ENCODE measurements at places on chromosomes 2 and 18.

DNA sequence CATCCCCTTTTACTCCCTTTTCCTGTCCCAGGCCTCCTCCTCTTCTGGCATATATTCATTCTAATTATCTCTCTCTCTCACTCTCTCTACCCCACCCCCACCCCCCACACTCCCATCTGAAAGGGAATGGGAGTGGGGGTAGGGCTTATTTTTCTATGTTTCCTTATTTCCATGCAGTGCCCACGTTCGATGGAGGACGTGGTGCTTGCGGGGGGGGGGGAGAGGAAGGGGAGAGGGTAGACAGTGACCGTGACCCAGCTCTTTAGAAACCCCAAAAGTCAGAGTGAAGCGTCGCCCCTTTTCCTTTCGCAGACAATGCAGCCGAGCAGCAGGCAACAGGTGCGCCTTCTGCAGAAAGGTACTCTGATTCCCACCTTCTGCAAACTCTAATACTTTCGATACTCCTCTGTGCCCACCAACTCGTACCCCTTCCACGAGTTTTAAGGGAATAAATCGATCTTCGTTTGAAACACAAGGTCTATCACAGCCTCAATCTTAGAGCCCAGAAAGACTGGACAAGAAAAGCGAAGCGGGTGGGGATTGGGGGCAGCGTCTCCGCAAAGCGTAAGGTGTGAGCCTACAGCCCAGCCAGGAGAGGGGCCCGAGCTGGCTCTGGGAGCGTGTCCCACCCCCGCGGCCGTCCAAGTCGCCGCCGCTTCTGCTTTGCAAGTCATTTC lies 891 bp upstream of the NR4A2 start:
- DNase-seq, result no peak

- no peak for DNase-seq
Observed at GRCh38 chr2:21379140-21379539, 255.4 kb downstream of the TDRD15 start.

DNA sequence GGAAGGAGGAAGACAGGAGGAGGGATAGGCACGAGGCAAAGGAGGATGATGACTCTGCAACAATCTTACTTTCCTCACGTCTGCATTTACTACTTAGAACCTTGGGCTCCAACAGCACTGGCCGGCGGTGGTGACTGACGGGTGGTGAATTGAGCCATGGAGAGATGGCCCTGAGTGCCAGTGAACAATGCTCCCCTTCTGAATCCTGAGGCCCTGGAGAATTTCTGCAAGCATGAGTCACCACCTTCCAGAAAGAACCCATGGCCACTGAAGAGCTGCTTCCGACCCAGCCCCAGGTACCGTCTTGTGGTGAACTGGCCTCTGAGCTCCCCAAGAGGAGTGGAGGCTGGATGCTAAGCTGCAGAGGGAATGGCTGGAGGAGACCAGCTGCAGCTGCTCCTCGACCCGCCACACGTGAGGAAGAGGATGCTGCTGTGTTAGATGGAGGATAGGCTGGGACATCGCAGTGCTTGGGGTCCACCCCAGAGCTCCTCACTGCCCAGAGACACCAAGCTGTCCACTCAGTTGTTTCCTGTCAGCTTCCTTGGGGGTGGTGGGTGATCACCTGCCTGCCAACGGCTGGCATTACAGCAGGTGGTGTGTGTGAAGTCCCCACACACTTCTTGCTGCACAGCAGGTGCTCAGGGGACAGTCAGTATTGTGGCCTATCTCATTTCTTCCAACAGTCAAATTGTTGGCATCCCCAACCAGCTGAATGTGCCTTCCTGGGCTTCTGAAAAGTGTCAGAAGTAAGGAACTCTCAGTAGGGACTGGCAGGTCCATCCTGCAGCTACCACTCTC lies 186.5 kb upstream of the ID2 start:
- no peak for DNase-seq

DNA sequence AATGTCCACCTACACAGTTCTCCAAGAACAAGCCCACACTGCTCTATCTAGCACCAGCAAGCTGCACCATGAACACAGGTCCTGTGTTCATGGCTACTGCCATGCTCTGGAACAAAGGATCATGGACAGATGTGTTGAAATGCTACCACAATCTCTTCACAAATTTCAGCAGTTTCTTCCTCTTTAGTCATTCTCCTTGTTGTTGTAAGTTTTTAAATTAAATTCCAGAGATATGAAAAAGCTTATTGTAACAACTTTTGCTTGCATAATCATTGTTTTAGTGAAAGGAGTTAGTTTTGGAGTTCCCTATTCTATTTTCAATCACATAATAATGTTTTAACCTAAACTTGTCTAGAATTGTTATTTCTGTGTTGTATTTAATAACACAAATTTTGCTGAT lies 17.2 kb upstream of the NAPG start:
- DNase-seq, result no peak

GRCh38 chr2:183063083-183063482 lies 15.5 kb upstream of the DUSP19 start:
- peak; percentile 80 for DNase-seq

DNA sequence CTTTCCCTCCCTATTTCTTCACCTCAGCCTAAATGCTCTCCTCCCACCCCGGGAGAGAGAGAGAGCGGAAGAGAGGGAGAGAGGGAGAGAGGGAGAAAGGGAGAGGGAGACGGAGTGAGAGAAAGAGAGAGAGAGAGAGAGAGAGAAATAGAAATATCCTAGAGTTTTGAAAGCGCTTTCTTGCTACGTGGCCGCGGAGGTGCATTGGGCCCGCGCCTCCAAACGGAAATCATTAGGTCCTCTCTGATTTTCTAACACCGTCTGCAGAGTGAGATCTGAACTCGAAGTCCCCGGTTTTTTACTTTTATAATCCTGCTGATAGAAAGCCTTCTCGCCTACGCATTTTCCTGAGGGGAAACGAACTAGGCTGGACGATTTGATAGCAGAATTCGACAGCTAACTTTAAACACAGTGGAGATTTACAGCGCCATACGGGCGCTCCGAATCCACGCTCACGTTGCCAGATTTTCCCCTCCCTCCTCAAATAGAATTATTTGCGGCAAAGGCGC lies 903 bp upstream of the EVX2 start:
- no peak for DNase-seq

DNA sequence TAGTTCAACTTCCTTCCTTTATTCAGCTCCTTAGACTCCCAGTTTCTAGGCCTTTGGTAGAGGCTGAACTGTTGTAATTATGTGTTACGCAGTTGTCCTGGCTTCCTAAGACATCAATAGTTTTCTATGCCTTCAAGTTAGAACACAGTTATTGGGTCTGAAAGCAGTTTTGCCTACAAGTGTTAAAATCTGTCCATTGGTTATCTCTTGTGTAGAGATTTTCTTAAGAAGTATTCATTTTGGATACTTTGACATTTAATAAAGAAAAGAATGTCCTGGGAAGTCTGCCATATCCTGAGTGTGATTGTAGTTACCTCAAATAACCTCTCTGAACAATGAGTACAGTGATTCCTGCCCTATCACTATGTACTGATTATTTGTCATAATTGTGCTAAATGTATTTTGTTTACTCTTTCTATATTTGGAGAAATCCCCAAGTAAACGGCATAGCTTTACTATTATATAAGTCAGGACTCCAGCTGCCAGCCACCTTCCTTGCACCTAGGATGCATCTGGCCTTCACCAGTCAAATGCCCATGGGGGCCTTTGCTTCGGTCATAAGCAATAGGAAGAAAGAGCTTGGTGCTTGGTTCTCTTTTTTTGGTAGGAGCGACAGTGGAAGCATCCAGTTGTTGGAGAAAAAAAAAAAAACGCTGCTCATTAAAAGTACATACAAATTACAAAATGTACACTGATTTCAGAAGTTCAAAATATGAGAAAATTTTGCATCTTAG lies 449.5 kb upstream of the PKDCC start:
- DNase-seq, result peak; percentile 69

GRCh38 chr2:237025090-237025865 lies 60.4 kb upstream of the COPS8 start:
- peak; percentile 98 for DNase-seq

- DNase-seq, result no peak
Observed at GRCh38 chr18:73742957-73743356, 404.7 kb downstream of the FBXO15 start.

- no peak for DNase-seq
Observed at GRCh38 chr2:233209117-233209532, 42.3 kb upstream of the ATG16L1 start.

GRCh38 chr2:190875891-190876290 lies 4.7 kb upstream of the GLS start:
- no peak for DNase-seq

GRCh38 chr2:6730649-6731532 lies 134.8 kb downstream of the CMPK2 start:
- DNase-seq, result no peak

DNA sequence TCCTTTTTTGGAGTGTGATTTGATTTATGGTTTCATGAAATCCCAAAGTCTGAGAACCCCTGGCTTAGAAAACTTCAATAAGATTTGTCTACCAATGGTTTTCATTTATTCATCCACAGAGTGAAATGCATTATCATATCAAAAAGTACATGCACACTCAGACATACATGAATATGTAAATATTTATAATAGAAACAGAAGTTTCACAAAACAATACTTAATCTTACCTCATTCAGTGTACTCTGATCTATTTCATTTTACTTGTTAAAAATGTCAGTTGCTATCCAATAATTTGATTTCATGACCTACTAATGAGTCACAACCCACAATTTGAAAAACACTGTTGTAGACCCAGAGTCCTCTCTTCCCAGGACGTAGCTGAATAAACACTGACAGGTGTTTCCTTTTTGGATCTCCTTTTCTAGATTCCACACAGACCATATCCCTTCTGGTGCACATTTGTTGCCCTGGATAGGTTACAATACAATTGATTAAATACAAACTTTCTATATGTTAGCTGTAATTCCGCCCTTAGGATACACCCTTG lies 10.4 kb upstream of the CAVIN2 start:
- DNase-seq, result peak; percentile 75

- no peak for DNase-seq
Observed at GRCh38 chr2:12277241-12278034, 439.3 kb upstream of the TRIB2 start.

DNA sequence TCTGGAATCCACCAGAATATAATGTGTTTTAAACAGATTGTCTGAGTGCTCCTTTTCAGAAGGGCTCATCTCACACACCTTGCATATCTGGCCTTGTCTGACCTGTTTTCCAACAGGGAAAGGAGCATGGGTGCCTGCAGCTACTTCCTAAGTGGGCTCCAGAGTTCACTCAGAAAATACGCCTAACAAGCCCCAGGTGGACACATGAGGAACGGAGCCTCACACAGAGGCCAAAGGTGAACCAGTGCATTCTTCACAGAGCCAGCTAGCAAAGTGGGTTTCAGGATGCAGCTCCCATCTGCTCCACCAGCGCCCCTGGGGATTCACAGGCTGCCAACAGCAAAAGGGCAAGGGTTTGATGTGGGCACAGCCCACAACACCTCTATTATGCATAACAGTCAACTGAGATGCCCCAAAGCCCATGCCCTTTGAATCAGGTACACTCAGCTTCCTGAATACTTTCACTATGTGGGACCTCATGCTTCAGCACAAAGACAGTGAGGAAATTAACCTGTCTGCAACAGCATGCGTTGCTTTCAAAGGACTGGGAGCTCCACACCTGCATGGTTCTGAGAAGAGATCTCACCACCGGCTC lies 86.6 kb downstream of the CCBE1 start:
- DNase-seq, result no peak

- no peak for DNase-seq
Observed at GRCh38 chr18:80012714-80013113, 21.5 kb upstream of the RBFA start.

DNA sequence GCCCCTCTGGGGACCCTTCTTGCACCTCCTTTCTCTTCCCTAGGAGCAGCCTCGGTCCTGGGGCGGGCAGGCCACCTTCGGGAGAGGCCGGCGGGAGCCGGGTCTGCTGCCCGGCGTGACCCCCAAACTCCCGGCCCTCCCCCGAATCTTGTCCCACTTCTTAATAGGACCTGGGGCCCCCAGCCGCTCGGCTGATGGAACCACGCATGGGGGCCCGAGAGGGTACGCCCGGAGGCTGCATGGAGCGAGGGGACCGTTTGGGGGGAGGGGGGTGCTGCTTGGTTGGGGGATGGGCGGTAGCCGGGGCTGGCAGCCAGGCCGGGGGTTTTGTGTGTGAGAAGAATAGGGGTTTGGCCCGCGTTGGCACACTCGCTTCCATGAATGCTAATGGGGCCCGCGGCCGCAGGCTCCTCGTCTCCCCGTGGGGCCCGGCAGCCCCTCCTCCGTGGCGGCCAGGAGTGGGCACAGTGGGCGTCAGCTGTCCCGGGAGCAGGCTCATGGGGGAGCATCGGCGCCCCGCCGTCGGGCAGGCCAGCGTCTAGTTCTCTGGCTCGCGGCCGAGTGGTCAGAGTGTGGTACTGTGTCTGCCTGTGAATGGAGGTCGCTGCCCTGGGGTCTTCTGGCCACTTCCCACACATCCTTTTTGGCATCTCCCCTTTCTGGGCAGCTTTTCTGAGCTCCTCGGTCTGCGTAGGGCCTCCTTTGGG lies 1.0 kb downstream of the GAREM2 start:
- DNase-seq, result no peak

GRCh38 chr18:35507192-35507591 lies 9.4 kb upstream of the INO80C start:
- DNase-seq, result no peak

DNA sequence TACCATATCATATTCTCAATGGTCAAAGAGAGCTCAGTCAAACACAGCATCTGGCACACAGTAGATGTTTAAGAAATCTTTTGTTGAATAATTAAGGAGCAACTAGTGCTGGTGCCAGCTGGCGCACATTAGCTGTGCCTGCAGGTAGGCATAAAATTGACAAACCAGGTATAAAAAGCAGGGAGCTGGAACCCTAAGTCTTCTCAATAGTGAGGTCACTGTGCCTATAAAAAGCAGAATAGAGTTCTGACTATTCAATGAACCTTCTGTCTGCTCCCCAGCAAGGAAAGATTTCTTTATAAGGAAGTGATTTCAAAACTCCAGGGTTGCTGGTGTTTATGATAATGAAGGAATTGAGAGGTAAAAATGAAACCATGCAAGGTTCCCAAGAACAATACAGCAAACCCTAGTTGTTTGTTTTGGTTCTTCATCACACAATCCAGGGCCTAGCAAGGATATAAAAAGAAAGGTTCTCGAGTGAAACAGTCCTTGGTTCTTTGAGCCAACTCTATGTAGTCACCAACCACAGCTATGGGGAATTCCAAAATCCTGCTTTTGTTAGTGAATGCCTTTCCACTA lies 76.1 kb downstream of the THADA start:
- DNase-seq, result peak; percentile 95

GRCh38 chr2:241393524-241394196 lies 37.6 kb downstream of the FARP2 start:
- DNase-seq, result no peak

DNA sequence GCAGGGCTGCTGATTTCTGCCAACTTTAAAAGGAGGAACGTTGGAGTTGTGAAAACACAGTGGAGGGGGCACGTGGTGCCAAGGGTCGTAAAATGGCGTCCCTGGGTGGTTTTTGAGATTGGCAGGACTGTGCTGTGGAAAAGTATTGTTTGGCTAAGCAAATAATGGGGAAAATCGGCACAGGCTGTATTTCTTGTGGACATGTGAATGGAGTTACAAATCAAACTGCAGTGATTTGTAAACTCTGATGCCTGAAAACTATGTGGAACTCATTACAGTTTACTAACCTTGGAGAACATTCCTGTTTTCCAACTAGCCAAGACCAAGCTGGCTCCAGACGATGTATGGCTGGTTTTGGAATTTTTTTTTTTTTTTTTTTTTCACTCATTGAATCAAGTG lies 68.7 kb downstream of the KCTD1 start:
- DNase-seq, result peak; percentile 29

GRCh38 chr2:105393373-105394055 lies 5.3 kb downstream of the FHL2 start:
- peak; percentile 89 for DNase-seq
